ENCODE measurements at places on chromosomes 2 and 18. TPM values are rescaled to one million over a fixed set of nuclear protein-coding genes. Genes with fewer than 3 reads are reported as not detected.

The NEU2 gene
- total RNA-seq = not detected

The C2orf66 gene
- not detected for total RNA-seq

- no peak overlapping the region for H3K4me3 ChIP-seq
- H3K4me1 ChIP-seq = peaks cover 1% of the 10 kb centered on the region
- H3K27ac ChIP-seq = no peak overlapping the region
- H3K36me3 ChIP-seq = no peaks in the 10 kb centered on the region
- H3K27me3 ChIP-seq = no peaks in the 10 kb centered on the region
- peak; percentile 33 for DNase-seq
These were observed 3.5 kb upstream of the NEURL3 start for GRCh38 chr2:96508521-96509113.

DNA sequence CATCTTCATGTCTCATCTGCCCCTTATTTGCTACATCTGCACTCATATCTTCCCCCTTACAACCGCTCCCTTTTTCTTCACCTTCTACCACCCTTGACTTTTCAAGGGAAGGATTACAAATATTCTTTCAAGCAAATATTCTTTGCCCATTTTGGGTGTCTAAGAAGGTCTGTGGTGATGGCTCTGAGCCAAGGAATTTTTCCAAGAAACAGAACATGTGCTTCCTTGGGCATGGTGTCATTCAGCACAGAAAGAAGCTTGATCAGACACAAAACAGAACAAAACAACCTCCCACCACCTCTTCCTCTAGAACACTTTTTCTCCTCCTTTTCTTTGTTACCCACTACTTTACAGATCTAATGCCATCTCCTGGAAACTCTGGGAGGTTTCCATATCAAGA is 313.7 kb downstream of the SATB2 start:
- H3K4me1 ChIP-seq = no peaks in the 10 kb centered on the region
- DNase-seq = no peak
- H3K27me3 ChIP-seq = no peaks in the 10 kb centered on the region

GRCh38 chr18:57210107-57210715 is 63.3 kb downstream of the BOD1L2 start:
- H3K27me3 ChIP-seq = no peaks in the 10 kb centered on the region
- no peak for DNase-seq
- H3K4me3 ChIP-seq = no peak overlapping the region
- H3K27ac ChIP-seq = no peak overlapping the region

GRCh38 chr2:64359171-64359891 is 94.6 kb upstream of the LGALSL start:
- H3K36me3 ChIP-seq = no peaks in the 10 kb centered on the region
- H3K27me3 ChIP-seq = no peaks in the 10 kb centered on the region
- H3K4me1 ChIP-seq = no peaks in the 10 kb centered on the region

DNA sequence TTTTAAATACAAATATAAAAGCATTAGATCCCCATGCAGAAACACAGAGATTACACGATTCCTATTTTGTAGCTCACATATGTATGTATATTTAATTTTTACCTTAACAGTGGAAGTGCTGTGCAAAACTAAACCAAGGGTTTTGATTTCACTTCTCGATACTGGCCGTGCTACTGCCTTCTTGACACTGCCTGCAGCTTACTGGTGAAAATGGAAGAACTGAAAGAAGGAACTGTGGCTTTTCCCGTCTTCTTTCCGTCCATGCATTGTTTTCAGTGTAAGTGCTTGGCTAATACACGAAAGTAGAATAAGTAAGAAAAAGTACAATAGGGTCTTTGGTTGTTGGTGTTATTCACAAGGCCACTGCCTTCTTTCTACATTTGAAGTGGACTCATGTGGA is 129.5 kb downstream of the NDUFA10 start:
- no peak overlapping the region for H3K27ac ChIP-seq
- no peak overlapping the region for H3K4me3 ChIP-seq
- no peak for DNase-seq

GRCh38 chr2:100589527-100589926 is 26.7 kb downstream of the PDCL3 start:
- no peak overlapping the region for H3K4me3 ChIP-seq
- H3K4me1 ChIP-seq = no peaks in the 10 kb centered on the region
- DNase-seq = no peak
- H3K27me3 ChIP-seq = no peaks in the 10 kb centered on the region
- H3K27ac ChIP-seq = no peak overlapping the region

DNA sequence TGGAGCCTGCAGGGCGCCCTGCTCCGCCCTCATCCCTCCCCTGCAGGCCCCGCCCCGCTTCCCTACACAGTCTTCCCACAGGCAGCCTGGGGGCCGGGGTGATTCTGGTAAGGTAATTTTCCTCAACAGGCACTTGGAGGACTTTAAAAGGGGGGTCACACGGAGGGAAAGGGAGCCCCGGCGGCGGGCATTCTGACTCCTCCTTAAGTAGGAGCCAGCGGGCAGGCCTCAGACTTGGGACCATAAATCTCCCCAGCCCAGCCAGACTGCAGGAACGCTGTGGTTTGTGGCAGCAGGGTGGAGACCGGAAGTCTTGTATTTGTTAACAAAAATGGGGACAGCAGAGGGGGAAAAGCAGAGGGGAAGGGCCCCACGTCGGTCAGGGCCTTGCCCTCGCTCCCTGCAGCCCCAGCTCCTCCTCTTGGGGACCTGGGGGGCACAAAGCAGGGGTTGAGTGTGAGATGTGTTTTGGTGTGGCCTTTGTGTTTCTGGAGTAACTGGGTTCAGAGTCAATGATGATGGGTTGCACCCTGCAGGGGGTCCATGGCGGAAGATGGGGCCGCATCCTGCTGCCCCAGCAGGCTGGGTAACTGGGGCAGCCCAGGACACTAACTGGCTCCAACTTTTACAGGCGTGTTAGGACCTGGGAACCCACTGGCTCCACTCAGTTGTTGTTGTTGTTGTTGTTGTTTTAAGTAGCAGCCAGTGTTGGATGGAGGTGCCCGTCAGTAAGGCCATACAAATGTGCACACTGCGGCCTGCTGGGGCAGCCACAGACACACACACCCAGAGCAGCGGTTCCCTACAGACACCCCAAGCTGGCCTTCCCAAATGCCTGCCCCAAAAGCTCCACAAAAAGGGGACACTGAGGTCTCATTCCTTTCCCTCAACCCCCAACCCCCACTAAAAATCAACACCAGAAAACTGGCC is 27.7 kb downstream of the SMAD7 start:
- peak overlapping the region; percentile 19 for H3K27ac ChIP-seq
- peaks cover 6% of the 10 kb centered on the region for H3K36me3 ChIP-seq
- no peaks in the 10 kb centered on the region for H3K27me3 ChIP-seq
- H3K4me1 ChIP-seq = peaks cover 16% of the 10 kb centered on the region
- no peak overlapping the region for H3K4me3 ChIP-seq

GRCh38 chr18:45656194-45656770 is 41.0 kb downstream of the SLC14A2 start:
- DNase-seq = no peak
- peaks cover 14% of the 10 kb centered on the region for H3K4me1 ChIP-seq
- H3K4me3 ChIP-seq = no peak overlapping the region

GRCh38 chr2:19230626-19231025 is 127.8 kb downstream of the OSR1 start:
- no peaks in the 10 kb centered on the region for H3K36me3 ChIP-seq
- no peak overlapping the region for H3K4me3 ChIP-seq
- DNase-seq = no peak
- no peaks in the 10 kb centered on the region for H3K4me1 ChIP-seq
- no peaks in the 10 kb centered on the region for H3K27me3 ChIP-seq
- no peak overlapping the region for H3K27ac ChIP-seq

The PROKR1 gene
- 0.05 TPM for total RNA-seq

The FAM124B gene
- 2.5 TPM for total RNA-seq

- no peak overlapping the region for H3K27ac ChIP-seq
- H3K4me1 ChIP-seq = peaks cover 9% of the 10 kb centered on the region
- no peaks in the 10 kb centered on the region for H3K27me3 ChIP-seq
- H3K4me3 ChIP-seq = no peak overlapping the region
- H3K36me3 ChIP-seq = no peaks in the 10 kb centered on the region
These were observed 66.3 kb upstream of the TCF7L1 start for GRCh38 chr2:85066874-85067351.

- H3K27ac ChIP-seq = no peak overlapping the region
- H3K36me3 ChIP-seq = no peaks in the 10 kb centered on the region
- no peaks in the 10 kb centered on the region for H3K4me1 ChIP-seq
- H3K4me3 ChIP-seq = no peak overlapping the region
These were observed 207.9 kb upstream of the RAB6C start for GRCh38 chr2:129771418-129772189.

DNA sequence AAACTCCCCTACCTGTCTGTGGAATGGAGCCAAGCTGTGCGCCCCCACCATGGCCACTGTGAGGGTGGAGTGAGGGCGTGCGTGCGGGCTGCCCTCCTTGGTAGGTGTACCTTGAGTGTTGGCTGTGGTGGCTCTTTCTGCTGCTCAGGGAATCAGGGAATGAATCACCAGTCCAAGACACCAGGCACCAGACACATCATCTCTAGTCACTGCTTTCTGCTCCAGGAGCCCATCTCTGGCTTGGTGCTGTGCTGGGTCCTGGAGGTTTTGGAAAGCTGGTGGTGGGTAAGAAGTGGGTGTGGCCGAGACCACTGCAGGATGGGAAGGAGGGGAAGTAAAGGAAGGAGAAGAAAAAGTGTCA is 209.9 kb downstream of the SEPTIN10 start:
- no peak overlapping the region for H3K4me3 ChIP-seq
- no peak overlapping the region for H3K27ac ChIP-seq
- no peaks in the 10 kb centered on the region for H3K4me1 ChIP-seq

The PRKAG3 gene
- total RNA-seq = not detected

DNA sequence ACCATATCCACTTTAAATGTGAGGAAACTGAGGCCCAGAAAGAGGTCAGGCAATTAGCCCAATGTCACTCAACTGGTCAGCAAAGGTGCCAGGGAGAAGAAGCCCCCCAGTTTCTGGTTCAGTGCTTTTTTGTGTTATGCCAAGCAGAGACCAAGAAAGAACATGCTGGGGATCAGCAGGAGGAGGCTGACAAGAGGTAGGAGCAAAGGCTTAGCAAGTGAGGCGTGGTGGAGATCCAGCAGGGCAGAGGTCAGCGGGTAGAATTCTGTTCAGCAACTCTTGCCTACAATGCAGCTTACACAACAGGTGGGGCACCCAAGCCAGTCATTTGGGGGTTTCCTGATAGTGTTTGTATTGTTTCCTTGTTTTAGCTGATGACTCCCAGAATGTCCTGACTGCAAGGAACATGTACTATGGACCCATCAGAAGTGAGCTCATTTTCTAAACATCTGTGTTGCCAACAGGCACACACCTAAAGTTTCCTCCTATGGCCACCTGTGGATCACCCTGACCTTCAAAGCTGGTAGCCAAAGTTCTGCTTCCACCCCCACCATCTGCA is 28.2 kb downstream of the LPIN2 start:
- H3K27me3 ChIP-seq = no peaks in the 10 kb centered on the region
- peak overlapping the region; percentile 90 for H3K27ac ChIP-seq
- no peak overlapping the region for H3K4me3 ChIP-seq
- H3K36me3 ChIP-seq = no peaks in the 10 kb centered on the region
- no peaks in the 10 kb centered on the region for H3K4me1 ChIP-seq
- no peak for DNase-seq

DNA sequence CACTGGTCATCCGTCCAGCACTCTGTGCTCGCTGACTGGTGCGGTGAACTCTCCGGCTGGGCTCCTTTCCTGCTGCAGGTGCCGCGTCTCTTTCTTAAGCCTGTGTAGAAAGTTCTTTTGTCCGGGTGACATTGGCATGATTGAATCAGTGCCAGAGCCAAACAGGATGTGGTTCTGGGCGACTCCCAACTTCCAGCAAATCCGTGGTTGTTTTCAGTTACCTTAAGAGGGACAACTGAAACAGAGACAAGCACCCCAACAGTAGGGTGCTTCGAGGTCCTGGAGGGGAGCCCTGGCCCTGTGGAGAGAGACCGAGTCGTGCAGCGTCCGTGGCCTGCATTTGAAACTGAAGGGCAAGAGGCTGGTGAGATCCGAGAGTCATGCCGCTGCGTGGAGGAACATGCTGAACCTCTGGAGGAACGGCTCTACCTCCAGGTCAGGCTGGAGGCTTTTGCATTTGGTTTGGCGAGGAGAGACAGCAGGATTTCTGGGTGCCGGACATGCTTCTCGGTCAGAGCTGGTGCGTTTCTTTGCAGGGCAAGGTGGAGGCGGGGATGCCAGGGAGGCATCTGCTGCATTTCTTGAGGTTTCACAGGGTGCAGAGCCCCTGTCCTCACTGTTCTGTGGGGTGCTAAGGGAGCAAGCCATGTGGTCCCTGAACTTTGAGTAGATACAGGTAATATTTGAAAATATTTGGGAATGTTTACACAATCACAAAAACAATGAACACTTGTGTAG is 26.8 kb downstream of the SH3BP4 start:
- H3K27ac ChIP-seq = peak overlapping the region; percentile 2
- H3K4me3 ChIP-seq = no peak overlapping the region
- no peak for DNase-seq

DNA sequence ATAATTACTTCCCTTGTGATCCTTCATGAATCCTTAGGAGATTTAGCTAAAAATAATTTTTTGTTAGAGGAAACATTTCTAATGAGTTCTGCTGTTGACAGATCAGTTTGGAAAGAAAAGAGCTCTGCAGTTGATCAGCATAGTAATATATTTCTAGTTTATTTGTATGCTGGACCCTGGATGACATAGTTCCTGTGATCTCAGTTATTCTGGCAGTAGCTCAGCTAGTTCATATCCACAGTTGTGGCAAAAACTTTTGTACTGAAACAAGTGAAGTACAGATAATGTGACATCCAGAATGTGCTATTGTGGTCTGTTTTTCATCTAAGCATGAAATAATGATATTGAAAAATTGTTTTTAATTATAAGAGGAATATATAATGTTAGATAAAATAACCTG is 33.7 kb downstream of the ABI2 start:
- H3K27me3 ChIP-seq = no peaks in the 10 kb centered on the region
- no peaks in the 10 kb centered on the region for H3K36me3 ChIP-seq
- H3K4me3 ChIP-seq = no peak overlapping the region
- no peak for DNase-seq

DNA sequence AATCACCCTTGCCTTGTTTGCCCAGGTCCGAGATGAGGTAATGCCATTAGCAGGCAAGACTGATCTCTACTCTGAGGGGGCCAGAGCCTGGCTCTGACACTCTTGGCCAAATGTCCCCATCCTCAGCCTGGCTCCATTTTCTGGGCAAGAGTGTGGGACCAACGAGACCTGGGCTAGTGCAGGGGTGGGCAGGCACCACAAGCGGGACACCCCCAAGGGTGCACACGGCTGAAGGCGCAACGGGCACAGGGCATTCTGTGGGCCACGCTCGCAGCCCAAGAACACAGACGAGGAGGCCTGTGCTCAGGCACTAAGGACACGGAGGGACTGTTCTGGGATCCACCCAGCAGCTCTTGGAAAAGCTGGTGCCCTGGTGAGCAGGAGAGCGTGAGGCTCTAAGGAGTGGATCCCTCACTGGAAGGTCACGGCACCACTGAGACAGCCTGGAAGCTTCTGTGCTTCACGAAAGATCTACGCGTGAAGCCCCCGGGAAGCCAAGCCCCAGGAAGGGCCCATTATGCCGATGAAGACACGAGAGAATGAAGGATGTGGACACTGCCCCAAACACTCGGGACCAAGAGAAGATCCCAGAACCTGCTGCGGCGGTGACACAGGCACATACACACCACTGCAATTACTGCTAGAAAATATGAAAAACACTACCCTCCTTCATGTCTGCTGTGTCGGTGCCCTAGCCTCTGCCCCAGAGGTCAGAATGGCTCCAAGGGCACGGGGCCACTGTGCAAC is 138.2 kb downstream of the HDAC4 start:
- no peak overlapping the region for H3K4me3 ChIP-seq
- no peaks in the 10 kb centered on the region for H3K27me3 ChIP-seq
- peaks cover 26% of the 10 kb centered on the region for H3K4me1 ChIP-seq
- DNase-seq = no peak
- H3K36me3 ChIP-seq = no peaks in the 10 kb centered on the region

All from liver (tissue), 10 donors.